Stimulated activated CD4-positive, alpha-beta T cell treated with anti-CD3 and anti-CD28 coated beads, Interleukin-12 subunit alpha, Interleukin-12 subunit beta, amount 100 ng/mL, for 24 hours (primary cell): ENCODE measurements at places on chromosomes 4 and X.

DNA sequence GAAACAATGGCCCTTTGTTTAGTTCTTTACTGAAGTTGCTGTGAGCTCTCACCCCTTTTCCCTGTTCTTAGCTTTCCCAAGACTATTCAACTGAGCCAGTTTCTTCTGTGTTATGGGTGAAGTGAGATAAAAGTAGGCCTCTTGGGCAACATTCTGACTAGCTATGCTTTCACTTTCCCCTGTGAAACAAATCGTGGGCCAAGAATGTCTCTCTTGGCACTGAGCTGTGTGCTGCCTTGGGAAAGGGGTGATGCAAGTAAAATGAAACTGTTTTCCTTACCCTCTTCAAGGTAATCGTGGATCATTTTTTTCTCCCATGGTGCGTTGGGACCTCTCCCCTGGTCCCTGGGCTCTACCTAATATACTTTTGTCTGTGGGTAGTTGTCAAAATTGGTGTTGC is 653.9 kb upstream of the MAGEB2 start:
- DNase-seq, result no peak

- DNase-seq, result no peak
Measured at GRCh38 chr4:19510993-19511392, 740.7 kb upstream of the SLIT2 start.

DNA sequence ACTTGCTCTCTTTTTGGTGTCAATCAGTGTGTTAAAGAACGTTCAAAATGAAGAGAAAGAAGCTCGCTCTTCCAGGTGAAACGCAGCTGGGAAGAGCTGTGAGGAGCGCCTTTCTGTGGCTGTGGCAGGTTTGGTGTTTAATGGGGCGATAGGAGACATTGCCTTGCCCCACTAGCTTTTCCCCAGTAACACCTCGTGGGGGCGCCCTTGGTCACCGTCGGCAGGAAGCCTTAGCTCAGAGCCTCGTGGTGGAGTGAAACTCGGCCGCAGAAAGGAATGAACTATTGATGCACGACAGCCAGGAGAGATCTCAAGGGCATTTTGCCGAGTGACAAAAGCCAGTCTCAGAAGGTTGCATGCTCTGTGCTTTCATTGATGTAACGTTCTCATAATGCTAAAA is 65.1 kb downstream of the GPR143 start:
- DNase-seq, result no peak

DNA sequence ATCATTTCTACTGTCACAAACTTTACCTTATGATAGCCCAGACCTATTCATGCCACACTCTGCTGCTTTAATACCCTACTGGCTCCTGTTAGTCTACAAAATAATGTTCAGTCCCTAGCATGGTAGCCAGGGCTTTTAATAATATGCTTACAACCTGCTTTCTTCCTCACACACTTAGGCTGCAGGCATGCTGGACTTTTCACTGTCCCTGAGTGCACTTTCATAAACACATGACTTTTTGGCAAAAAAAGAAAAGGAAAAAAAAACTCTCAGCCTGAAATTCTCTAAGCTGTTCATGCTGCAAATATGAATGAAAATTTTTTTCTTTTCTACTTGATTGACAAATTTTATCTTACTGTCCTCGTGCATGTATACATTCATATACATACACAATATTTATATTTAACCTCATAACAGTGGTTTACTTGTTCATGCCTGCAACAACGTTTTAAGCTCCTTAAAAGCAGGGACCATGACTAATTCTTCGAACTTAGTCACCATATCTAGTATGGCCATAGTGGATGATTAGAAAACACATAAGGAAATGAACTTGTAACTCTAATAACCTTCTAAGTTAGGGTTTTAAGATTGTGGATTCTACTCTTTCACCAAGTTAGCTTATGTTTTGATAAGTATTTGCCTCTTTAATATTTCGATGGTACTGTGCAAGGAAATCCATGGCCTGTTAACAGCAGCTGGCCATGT is 229.5 kb downstream of the SPCS3 start:
- DNase-seq, result no peak

DNA sequence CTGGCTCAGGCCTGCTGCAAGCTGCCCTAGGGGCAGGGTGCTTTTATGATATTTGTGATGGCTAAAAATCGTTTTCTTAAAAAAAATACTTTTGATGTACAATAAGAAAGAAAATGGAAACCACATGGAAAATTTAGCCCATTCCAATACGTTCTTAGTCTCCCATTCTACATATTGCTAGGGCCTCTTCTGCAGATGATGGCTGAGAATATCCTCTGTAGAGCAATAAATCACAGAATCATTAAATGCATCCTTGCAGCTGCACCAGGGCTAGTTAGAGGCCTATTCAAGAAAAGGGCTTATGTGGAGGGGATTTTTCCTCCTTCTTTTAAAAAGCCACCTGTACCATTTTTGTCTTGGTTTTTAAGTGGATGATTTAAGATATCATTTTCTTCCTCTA is 97.6 kb upstream of the C1GALT1C1 start:
- no peak for DNase-seq

GRCh38 chr4:188554413-188554812 is 415.2 kb downstream of the TRIML1 start:
- DNase-seq, result no peak

- DNase-seq, result no peak
Measured at GRCh38 chrX:134338527-134338926, 101.5 kb downstream of the CCDC160 start.

DNA sequence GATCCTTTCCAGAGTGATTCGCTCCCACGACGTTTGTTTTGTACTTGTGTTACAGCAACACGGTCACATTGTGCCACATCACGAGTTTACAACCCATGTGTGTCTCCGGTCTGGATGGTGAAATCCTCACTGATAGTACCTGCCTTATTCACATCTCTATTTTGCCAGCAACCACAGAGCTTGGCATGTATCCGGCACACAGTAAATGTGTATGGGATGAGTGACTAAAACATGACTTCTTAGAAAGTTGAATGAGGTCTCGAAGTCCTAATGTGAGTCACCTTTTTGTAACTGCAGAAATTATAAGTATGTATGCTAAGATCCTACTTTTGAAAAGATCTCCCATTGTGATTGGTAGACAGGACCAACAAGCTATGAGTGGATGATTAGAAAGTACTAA is 7.5 kb downstream of the STOX2 start:
- no peak for DNase-seq

DNA sequence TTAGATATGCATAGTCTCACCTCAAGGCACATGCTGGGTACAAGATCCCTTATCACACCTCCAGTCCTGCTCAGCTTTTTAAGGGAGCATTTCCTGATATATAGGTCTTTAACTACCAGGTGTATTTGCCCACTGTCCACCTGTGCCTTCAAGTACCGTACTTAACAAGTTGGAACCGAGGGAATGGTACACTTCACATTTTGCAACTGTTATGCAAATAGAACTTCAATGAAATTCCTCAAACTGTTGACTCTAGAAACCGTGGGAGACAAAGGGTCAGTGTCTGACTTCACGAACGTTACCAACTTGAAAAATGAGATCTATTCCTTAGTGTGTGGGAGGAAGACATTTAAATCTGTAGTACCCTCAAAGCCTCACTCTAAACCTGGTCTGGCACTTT is 5.2 kb downstream of the TRIM2 start:
- DNase-seq, result no peak

GRCh38 chr4:23857367-23857959 is 32.4 kb downstream of the PPARGC1A start:
- DNase-seq, result no peak

- DNase-seq, result peak; percentile 52
Measured at GRCh38 chr4:52545099-52546069, 113.7 kb downstream of the USP46 start.

GRCh38 chr4:185534866-185535611 is at the start of gene PDLIM3:
Gene PDLIM3, minus strand, starts transcription at chr4:185535507. Its CDS starts 73 bp downstream, at chr4:185535434.
- no peak for DNase-seq

GRCh38 chr4:176788248-176788647 is 4.5 kb downstream of the VEGFC start:
- no peak for DNase-seq

DNA sequence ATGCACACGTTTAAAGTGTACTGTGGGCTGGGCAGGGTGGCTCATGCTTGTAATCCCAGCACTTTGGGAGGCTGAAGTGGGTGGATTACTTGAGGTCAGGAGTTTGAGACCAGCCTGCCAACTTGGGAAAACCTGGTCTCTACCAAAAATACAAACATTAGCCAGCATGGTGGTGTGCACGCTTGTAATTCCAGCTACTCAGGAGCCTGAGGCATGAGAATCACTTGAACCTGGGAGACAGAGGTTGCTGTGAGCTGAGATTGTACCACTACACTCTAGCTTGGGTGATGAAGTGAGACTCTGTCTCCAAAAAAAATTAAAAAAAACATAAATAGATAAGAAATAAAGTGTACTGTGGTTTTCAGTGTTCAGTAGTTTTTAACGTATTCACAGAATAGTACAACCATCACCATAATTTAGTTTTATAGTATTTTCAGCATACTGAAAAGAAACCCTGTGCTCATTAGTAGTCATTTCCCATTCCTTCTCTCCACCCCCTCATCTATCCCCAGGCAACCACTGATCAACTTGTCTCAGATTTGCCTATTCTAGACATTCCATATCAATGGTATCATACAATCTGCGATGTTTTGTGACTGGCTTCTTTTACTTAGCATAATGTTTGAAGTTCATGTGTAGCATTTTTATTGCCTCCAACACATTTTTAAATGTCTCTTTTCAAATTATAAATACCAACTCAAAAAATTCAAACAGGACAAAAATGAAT is 19.1 kb downstream of the SLAIN2 start:
- DNase-seq, result no peak

GRCh38 chr4:6031846-6032245 is 13.6 kb upstream of the C4orf50 start:
- no peak for DNase-seq

GRCh38 chr4:179855469-179855868 is 2387.7 kb upstream of the TENM3 start:
- no peak for DNase-seq

DNA sequence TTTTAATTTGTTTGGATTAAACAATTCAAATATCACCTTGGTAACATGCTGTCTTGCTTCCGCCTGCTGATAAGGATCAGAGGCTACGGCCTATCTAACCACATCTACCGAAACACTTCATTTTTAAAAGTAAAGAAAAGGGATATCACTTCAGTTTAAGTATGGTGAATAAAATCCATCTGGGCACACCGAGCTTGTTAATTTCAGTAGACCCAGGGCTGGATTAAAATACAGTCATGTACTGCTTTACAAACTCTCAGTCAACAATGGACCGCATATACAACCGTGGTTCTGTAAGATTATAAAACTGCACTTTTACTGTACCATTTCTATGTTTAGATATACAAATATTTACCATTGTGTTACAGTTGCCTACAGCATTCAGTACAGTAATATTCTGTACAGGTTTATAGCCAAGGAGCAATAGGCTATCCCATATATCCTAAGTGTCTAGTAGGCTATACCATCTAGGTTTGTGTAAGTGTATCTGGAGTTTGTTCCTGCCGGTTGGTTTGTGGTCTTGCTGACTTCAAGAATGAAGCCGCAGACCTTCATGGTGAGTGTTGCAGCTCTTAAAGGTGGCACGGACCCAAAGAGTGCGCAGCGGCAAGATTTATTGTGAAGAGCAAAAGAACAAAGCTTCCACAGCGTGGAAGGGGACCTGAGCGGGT is 40.0 kb downstream of the SEPTIN11 start:
- peak; percentile 20 for DNase-seq

- DNase-seq, result no peak
Measured at GRCh38 chr4:108849611-108850168, 86.8 kb upstream of the ETNPPL start.

DNA sequence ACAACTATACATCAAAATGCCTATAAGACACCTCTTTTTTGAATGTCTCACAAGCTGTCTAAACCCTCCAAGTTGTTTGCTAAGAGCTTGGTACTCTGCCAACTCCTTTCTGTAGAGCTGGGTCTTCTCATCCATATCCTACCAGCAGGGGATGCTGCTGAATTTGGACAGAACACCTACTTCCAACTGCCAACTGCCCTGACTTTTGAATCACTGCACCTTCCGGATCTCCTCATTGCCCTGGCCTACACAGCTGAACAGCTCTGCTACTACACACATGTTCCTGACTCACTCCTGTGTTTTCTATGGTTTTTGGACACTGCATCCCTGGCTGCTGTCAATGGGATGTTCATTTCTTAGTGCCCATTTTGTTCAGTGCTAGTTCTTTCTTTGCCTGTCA is 18.7 kb downstream of the FAM184B start:
- DNase-seq, result no peak

DNA sequence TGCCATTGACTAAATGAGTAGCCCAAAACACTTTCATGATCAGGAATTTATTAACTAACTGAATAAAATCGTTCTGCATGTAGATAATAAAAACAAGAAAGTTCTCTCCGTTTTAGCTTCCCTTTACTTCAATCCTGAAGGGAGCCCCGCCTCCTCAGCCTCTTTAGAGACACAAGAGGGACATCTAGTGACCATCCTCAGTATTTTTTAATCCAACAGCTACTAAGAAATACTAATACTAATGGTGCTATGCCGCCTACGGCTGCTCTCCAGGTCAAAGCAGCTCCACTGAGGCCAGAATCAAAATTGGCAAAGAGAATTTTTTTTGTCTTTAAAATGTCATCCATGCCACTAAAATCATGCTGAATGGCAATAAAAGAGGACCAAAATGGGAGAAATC is 3.2 kb upstream of the PCDH19 start:
- DNase-seq, result no peak

- no peak for DNase-seq
Measured at GRCh38 chr4:53644607-53645006, 53.3 kb upstream of the LNX1 start.

DNA sequence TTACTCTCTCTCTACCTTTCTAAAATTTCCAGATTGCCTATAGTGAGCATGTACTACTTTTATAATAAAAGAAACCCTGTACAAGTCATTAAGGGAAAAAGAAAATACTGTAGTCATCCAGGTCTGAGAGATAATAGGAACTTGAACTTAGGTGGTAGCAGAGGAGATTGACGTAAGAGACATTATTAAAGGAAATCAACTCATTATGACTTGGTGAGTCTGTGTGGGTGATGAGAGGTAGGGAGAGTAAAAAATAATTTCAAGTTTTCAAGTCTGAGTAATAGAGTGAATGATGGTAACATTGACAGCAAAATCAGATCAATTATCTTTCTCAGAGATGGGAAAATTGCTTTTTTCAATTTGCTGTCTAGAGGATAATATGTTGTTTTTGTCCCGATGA is 44.0 kb upstream of the ZCCHC12 start:
- DNase-seq, result no peak

GRCh38 chr4:42344749-42345148 is 52.5 kb upstream of the SHISA3 start:
- DNase-seq, result no peak

GRCh38 chr4:27908356-27908755 is 1047.7 kb downstream of the STIM2 start:
- no peak for DNase-seq

DNA sequence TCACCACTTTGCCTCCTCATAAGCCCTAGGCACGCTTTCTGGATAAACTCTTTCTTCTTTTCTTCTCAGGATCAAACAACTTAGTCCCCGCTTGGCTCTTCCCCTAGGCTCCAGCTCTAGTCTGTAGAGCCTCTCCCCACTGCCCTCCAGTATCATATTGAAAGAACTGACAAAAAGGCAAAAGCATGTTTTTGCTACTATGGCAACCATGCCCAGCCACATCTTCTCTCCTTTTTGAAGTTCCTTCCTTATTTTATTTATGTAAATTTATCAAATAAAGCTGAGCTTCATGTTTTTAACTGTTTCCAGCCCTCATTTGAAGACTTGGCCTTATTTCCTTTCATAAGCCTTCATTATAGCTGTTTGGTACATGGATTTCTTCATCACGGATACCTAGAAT is 86.0 kb upstream of the LIMCH1 start:
- no peak for DNase-seq

GRCh38 chr4:151325111-151325948 is at the start of gene SH3D19:
Gene SH3D19, minus strand, starts transcription at chr4:151325605. Its CDS starts 253 bp downstream, at chr4:151325352.
- no peak for DNase-seq

GRCh38 chr4:54390670-54391069 is 161.6 kb downstream of the PDGFRA start:
- DNase-seq, result no peak
